CD14-positive monocyte (primary cell): ENCODE measurements at places on chromosomes 2 and 18.
A peak's percentile ranks its signal among the peaks of the same experiment; 100 is the strongest.

DNA sequence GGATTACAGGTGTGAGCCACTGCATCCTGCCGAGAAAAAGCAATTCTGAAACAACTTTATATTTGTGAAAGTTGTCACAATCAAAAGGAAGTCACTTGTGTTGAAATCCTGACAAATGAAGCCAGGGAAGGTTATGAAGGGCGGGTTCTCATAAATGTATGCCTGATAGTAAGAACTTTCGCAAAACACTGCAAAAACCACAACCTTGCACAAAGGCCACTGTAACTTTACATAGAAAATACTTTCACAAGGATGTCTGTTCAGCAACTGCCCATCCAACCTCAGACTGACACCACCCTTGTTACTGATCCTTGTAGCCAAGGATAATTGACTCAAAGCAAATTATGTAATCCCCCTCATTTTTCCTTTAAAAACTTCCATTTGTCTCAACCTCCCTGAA lies 90.6 kb downstream of the SLC4A3 start:
- DNase-seq = peak; percentile 22

DNA sequence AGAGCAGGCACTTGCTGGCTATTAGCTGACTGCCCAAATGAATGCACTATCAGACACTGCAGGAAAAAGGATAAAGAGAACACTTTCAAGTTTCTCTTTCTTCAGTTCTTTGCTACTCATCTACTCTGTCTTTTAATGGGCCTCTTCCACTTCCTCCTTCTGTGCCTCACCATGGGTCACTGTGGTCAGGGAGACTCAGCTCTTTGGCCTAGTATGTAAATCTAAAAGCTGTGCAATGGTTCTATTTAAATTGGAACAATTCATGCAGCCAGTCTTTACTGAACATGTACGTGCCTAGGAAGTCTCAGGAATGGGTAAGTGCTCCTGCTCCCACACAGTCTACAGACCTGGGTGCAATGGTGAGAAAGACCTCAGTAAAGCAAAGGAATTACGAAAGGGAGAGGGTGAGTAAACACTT lies 79.1 kb upstream of the DNMT3A start:
- DNase-seq = peak; percentile 65

GRCh38 chr2:24915175-24915574 lies 4.9 kb downstream of the ADCY3 start:
- no peak for DNase-seq

GRCh38 chr18:70365361-70365760 lies 76.5 kb downstream of the SOCS6 start:
- DNase-seq = no peak

DNA sequence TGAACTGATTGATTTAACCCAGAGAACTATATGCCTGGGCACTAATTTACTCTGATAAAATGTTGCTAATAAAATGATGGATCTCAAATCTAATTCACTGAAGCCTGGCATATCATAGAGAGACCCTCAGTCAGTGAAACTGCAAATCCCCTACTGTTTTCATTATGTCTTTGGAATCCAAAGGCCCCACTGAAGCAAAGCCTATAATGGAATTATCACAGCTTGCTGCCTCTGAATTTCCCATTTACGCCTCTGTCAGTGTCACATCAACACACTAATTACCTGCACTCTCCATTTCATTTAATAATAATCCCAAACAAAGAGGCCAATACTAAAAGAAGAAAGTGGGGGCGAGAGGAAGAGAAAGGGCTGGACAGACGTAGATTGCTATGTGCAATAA lies 470.9 kb downstream of the MBD2 start:
- DNase-seq = no peak

GRCh38 chr2:222241128-222241870 lies 57.5 kb downstream of the PAX3 start:
- no peak for DNase-seq

GRCh38 chr18:49565612-49566011 lies 3.8 kb downstream of the LIPG start:
- no peak for DNase-seq

- no peak for DNase-seq
Observed at GRCh38 chr2:223943561-223944008, 1.6 kb downstream of the WDFY1 start.

GRCh38 chr2:187078297-187078696 lies 229.3 kb upstream of the ZSWIM2 start:
- DNase-seq = no peak

GRCh38 chr2:124151691-124152090 lies 126.6 kb downstream of the CNTNAP5 start:
- DNase-seq = no peak

GRCh38 chr2:191977754-191978153 lies 130.9 kb upstream of the CAVIN2 start:
- no peak for DNase-seq

GRCh38 chr2:151085181-151085611 lies 176.5 kb downstream of the RBM43 start:
- no peak for DNase-seq

DNA sequence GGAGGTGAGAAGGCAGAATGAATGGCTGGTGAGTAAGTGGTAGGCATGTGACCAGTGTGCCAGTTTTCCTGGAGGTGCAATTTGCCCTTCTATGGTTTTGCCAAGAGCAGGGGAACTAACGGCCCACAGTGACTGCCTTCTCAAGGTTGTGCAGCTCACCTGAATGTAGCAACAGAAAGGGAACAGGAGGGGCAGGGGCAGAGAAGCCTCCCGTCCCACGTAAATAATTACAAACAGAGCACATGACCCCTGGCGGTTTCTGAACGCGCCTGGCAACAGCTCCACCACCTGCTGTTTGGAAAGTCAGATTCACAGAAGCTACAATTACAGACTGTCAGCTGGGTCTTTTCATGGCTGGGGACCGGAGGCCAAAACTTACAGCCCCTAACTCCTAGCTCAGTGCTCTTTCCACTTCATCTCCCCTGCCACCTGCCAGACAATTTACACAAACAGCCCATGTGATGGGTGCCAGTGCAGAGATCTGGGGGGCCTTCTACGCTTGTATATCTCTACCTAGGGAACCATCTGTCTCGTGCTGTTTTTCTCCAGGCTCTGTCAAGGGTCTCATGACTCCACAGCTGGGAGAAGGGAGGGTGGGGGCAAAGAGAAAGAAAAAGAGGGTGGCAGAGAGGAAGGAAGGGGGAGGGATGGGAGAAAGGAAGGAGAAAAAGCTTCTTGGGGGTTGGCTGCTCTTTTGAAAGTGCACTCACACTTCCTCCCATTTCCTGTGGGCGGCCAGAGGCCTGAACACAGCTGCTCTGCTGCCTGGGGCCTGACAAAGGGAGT lies 69.6 kb downstream of the POLR1A start:
- DNase-seq = peak; percentile 71

GRCh38 chr2:199779589-199779988 lies 71.4 kb downstream of the FTCDNL1 start:
- no peak for DNase-seq

DNA sequence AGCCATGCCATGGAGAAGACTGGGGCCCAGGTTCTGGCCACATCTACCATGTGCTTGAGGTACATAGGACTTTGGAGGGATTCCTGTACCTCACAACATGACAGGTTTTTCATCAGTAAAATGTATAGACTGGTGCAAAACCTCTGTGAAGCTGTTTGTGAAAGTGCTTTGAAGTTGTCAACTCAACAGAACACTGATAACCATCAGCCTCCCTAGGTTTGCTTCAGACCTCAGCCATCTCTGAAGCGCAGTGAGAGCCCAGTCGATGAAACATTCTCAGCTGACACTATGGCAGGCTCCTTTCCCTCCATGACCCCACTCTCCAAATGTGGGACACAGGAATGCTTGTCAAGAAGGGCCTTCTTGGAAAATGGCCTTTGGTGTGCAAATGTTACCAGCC lies 38.6 kb downstream of the STK25 start:
- DNase-seq = no peak

GRCh38 chr2:30410217-30410616 lies 36.8 kb upstream of the LCLAT1 start:
- DNase-seq = no peak

GRCh38 chr18:79950515-79951341 lies 725 bp downstream of the SLC66A2 start:
- peak; percentile 42 for DNase-seq

GRCh38 chr2:229620759-229621158 lies 93.6 kb downstream of the DNER start:
- no peak for DNase-seq

DNA sequence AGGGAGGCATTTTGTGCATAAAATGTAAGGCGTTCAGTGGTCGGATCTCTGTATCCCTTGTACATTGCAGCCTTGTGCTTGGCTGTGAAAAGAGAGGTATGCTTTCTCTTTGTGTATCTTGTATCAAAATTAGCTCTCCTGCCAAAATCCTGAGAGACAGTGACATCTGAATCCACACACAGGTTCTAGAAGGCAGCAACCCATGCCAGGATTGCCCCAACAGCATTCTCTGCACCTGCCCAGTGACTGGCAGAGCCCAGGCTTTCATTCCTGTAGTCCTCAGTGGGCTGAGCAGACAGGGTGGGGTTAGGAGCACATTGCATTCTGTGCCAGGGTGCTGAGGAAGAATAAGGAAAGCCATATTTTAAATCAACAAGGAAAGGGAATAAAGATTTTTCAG lies 740.3 kb upstream of the RAB6C start:
- DNase-seq = no peak

DNA sequence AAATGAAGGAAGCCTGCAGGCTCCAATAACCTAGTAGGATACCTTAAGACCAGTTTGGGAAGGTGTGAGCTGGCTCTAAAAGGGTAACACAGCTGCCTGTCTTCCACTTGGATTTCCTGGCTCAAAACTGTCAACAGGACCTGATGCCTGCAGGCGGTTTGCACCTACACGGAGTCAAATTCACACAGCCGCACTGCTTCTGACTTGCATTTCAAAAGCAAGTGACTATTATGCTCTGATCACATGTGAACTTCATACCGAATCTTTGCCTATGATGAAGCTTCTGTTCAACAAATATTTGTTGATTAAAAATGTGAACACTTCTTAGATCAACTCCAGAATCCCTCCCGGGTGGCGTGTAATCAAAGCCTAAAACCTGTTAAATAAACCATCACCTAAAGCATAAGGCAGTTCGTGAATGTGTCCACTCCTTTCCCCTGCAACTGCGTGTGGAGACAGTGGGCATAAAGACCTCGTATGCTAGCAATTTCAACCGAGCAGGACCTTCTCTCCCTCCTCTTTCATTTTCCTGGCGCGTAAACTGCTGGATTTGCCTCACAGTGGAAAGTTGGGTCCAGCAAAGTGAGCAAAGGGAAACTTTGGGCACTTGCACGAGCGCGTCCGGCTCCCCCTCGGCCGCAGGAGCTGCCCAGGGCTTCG lies 784 bp downstream of the CRACDL start:
- no peak for DNase-seq

DNA sequence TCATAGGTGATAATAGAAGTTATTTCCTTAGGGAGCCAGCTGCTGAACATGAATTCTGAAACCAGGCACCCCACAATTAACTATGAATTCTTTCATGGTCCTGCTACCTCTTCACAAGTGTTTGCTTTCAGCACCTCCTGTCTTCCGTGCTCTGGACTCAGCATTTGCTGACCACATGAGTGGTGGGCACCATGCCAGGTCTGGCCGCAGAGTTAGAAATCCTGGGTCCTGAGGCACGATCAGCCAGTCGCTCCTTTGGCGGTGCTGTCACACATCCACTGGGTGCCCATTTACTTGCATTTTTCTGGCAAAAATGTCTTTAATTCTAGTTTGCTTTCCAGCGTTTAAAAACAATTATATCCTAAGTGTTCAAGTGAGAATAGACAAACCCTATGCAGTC lies 196.4 kb upstream of the PXDN start:
- DNase-seq = no peak

- no peak for DNase-seq
Observed at GRCh38 chr18:78433562-78433961, 546.1 kb upstream of the SALL3 start.

GRCh38 chr18:68555879-68556301 lies 159.0 kb downstream of the TMX3 start:
- DNase-seq = no peak

- peak; percentile 10 for DNase-seq
Observed at GRCh38 chr2:168585700-168586099, 129.6 kb downstream of the CERS6 start.

DNA sequence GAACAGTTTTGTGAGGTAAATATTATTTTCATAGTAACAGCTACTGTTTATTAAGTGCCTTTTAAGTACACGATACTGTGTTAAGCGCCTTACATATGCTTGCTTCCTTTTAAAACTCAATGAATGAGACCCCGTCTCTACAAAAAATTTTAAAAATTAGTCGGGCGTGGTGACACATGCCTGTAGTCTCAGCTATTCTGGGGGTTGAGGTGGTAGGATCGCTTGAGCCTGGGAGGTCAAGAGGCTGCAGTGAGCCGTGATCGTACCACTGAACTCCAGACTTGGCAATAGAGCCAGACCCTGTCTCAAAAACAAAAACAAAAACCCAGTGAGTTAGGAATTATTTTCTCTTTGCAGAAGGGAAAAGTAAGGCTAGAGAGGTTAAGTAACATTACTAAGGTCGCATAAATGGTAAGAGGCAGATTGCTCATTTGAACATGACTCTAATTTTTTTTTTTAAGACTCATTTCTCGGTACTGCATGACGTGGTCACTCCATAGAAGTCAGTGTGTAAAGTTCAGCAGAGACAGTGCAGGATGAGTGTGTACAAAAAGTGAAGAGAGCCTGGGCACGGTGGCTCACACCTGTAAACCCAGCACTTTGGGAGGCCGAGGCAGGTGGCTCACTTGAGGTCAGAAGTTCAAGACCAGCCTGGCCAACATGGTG lies 1.1 kb downstream of the METAP1D start:
- no peak for DNase-seq

DNA sequence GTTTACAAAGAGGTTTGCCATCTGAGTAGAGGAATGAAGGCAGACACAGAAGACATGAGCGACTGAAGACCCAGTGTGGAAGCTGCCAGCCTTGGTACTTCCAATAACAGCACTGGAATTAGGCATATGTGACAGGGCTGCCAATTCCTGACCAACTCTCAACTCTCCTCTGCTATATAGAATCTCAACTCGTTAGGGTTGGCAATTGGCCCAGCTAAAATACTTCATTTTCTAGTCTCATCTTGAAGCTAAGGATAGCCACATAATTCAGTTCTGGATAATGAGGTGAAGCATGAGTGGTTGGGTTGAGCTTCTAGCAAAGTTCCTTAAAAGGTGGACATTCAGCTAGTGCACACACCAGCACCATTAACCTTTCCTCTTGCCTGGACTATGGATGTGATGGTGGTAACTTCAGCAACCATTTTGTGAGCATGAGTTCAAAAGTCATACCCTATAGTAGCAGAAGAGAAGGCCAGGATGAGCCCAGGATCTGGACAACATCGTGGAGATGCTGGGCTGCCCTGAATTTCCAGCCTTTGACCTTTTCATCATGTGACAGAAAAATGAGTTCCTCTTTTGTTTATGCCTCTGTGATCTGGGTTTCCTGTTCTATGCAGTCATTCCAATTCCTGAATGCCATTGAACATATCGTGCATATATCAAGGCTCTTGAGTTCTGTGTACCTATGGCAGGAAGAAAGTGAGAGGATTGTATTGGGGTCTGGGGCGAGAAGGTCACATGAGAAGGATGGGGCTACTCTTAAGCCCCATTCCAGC lies 68.1 kb upstream of the HAAO start:
- DNase-seq = peak; percentile 39

DNA sequence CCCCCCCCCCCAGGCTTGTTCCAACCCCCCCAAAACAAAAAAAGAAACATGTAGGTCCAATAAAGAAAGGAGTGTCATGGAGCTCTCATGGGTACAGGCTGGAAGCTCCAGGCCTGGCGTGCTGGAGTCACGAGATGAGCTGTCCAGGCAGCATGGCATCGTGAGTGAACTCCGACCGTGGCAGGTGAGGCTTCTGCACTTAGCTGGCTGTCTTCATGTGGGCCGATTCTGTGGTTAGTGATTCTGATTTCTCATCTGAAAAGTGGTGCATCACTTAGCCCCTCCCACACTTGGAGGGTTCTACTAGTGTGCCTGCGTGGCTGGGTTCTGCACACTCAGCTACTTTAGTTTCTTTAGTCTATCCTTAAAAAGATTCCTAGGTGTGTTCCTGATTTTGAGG lies 126.4 kb upstream of the MGAT5 start:
- DNase-seq = no peak
